HAP-1 (cell line): ENCODE measurements at places on chromosomes 4 and X.

GRCh38 chr4:150382028-150382427 lies 199.9 kb upstream of the MAB21L2 start:
- DNase-seq, result no peak

DNA sequence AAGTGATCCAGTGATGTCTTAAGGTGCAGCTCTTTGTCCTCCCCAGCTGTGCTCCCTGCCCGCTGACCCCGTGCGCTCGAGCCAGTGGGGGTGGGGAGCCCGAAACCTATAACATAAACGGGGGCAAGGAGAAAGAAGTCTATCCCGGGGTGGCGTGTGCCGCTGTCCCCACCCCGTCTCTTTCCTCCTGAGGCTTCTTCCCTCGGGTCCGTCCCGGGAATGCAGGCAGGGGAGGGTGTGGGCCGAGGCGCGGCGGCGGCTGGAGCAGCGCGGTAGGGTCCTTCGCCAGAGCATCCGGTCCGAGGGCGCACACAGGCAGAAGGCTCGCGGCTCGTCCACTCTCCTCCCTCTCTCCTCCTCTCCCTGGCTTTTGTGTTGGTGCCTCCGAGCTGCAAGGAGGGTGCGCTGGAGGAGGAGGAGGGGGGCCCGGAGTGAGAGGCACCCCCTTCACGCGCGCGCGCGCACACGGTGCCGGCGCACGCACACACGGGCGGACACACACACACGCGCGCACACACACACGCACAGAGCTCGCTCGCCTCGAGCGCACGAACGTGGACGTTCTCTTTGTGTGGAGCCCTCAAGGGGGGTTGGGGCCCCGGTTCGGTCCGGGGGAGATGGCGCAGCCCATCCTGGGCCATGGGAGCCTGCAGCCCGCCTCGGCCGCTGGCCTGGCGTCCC lies at the start of gene RAB33A:
Gene RAB33A, plus strand, starts transcription at position 517 of the 681 bp plus-strand sequence. Its CDS starts 101 bp downstream, at position 618.
- DNase-seq, result peak; percentile 4

- DNase-seq, result no peak
Observed at GRCh38 chr4:37917388-37917787, 26.5 kb downstream of the TBC1D1 start.

DNA sequence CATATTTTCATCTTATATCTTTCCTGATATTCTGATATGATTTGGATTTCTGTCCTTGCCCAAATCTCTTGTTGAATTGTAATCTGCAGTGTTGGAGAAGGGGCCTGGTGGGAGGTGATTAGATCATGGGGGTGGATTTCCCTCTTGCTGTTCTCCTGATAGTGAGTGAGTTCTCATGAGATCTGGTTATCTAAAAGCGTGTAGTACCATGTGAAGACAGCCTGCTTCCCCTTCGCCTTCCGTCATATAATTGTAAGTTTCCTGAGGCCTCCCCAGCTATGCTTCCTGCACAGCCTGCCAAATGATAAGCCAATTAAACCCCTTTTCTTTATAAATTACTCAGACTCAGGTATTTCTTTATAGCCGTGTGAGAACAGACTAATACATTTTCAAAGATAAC lies 77.2 kb downstream of the ANKRD50 start:
- DNase-seq, result no peak

GRCh38 chr4:17511051-17511450 lies 839 bp downstream of the QDPR start:
- DNase-seq, result no peak
